ENCODE measurements at places on chromosomes 2 and 18. TPM values are rescaled to one million over a fixed set of nuclear protein-coding genes. Genes with fewer than 3 reads are reported as not detected.

GRCh38 chr2:238820916-238821315 is 27.0 kb upstream of the TWIST2 start:
- DNase-seq, result no peak
- H3K4me3 ChIP-seq, result no peak overlapping the region
- H3K4me1 ChIP-seq, result no peaks in the 10 kb centered on the region
- peaks cover 12% of the 10 kb centered on the region for H3K27me3 ChIP-seq

GRCh38 chr2:191500884-191501560 is 176.9 kb upstream of the NABP1 start:
- H3K4me3 ChIP-seq, result no peak overlapping the region
- H3K4me1 ChIP-seq, result no peaks in the 10 kb centered on the region
- no peak for DNase-seq
- no peaks in the 10 kb centered on the region for H3K36me3 ChIP-seq

DNA sequence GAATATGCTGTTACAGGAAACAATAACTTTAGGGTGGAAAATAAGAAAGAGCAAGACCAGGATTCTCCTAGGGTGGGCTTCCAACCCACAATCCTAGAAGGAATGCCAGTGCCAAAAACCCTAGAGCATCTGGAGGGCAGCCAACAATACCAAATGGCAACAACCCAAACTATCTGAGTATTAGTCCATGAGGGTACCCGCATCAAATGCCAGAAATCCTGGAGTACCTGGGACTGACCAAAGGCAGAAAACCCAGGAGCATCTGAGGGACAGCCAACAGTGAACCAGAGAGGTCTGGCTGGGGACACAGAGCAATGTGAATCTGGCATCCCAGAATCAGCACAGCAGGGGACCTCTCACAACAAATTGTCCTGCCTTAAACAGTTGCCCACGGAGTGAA is 126.3 kb downstream of the SCG2 start:
- no peak overlapping the region for H3K27ac ChIP-seq
- H3K4me1 ChIP-seq, result no peaks in the 10 kb centered on the region
- DNase-seq, result no peak
- no peak overlapping the region for H3K4me3 ChIP-seq
- H3K27me3 ChIP-seq, result peaks cover 2% of the 10 kb centered on the region

Gene IKZF2
- 8.9 TPM for total RNA-seq

GRCh38 chr2:33670392-33670937 is 71.4 kb upstream of the FAM98A start:
- no peaks in the 10 kb centered on the region for H3K4me1 ChIP-seq
- H3K36me3 ChIP-seq, result no peaks in the 10 kb centered on the region
- H3K27me3 ChIP-seq, result no peaks in the 10 kb centered on the region
- no peak for DNase-seq

- no peaks in the 10 kb centered on the region for H3K27me3 ChIP-seq
- no peaks in the 10 kb centered on the region for H3K36me3 ChIP-seq
- peaks cover 5% of the 10 kb centered on the region for H3K4me1 ChIP-seq
- no peak for DNase-seq
- no peak overlapping the region for H3K27ac ChIP-seq
These were observed 68.5 kb downstream of the STPG4 start for GRCh38 chr2:47086571-47086970.

DNA sequence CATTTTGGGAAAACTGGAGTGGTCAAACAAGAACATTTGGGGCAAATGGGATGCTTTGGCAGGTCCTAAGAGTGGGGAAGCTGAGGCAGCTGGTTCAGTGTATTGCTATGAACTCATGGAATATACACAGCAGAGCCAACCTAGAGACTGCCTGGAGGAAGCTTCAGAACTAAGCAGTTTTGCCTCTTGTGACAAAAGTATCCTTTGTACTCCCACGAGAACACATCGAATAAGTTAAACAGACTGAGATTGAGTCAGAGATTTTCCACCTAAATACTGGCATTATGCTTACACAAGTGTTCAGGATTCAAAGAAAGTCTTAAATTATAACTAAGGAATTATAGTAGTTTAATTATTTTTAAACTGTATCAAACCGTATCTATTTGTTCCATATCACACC is 5.2 kb upstream of the ARMC9 start:
- H3K36me3 ChIP-seq, result no peaks in the 10 kb centered on the region
- no peak overlapping the region for H3K27ac ChIP-seq
- H3K4me1 ChIP-seq, result peaks cover 9% of the 10 kb centered on the region
- peaks cover 17% of the 10 kb centered on the region for H3K27me3 ChIP-seq
- no peak for DNase-seq

Gene THAP4
- 27.5 TPM for total RNA-seq

GRCh38 chr18:61335684-61336555 is 2.7 kb downstream of the CDH20 start:
- no peaks in the 10 kb centered on the region for H3K36me3 ChIP-seq
- peaks cover 20% of the 10 kb centered on the region for H3K27me3 ChIP-seq
- H3K4me3 ChIP-seq, result no peak overlapping the region
- H3K27ac ChIP-seq, result no peak overlapping the region
- no peak for DNase-seq
- H3K4me1 ChIP-seq, result no peaks in the 10 kb centered on the region

Data from CD4-positive, alpha-beta T cell (primary cell).